Anterior cingulate cortex (tissue), 58 donors: ENCODE measurements at places on chromosomes 11 and 22.

DNA sequence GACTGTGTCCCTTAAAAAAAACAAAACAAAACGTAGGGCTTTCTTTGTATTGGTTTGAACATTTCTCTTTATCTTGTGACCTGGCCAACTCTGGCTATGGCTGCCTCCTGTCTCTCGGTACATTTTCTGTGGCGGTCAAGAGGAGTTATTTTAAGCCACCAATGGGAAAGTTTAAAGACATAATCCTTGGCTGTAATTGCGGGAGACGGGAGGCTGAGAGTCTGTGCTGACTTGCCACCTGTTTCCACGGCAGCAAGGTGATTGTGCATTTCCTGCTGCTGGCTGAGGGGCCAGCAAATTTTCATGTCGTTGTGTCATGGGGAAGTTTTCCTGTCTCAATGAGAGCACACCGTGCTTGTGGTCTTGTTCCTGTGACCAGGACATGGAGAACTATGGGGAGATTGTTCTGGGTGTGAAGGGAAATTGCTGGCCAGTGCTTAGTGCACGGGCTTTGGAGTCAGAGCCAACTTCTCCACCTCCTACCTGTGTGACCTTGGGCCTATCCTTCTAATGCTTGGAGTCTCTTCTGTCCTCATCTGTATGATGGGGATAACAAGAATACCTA is 11.0 kb downstream of the PTPRJ start:
- DNase-seq: no peak

- DNase-seq: no peak
These were observed 2.5 kb upstream of the ST14 start for GRCh38 chr11:130157101-130157500.

DNA sequence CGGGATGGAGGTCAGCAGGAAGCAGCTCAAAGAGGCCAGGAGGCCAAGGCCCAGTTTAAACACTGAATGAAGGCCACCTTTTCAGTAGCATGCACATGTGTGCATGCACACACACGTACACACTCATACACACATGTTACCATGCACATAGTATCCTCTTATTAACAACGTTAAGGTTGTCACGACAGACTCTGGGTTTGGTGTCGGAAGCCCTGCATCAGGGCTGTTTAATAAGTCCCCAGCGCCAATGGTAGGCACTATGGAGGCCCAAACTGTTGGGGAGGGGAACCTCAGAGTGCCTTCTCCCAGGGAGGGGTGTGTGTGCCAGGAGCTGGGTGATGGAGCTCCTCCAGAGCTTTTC is 39.5 kb upstream of the ADA2 start:
- DNase-seq: no peak

DNA sequence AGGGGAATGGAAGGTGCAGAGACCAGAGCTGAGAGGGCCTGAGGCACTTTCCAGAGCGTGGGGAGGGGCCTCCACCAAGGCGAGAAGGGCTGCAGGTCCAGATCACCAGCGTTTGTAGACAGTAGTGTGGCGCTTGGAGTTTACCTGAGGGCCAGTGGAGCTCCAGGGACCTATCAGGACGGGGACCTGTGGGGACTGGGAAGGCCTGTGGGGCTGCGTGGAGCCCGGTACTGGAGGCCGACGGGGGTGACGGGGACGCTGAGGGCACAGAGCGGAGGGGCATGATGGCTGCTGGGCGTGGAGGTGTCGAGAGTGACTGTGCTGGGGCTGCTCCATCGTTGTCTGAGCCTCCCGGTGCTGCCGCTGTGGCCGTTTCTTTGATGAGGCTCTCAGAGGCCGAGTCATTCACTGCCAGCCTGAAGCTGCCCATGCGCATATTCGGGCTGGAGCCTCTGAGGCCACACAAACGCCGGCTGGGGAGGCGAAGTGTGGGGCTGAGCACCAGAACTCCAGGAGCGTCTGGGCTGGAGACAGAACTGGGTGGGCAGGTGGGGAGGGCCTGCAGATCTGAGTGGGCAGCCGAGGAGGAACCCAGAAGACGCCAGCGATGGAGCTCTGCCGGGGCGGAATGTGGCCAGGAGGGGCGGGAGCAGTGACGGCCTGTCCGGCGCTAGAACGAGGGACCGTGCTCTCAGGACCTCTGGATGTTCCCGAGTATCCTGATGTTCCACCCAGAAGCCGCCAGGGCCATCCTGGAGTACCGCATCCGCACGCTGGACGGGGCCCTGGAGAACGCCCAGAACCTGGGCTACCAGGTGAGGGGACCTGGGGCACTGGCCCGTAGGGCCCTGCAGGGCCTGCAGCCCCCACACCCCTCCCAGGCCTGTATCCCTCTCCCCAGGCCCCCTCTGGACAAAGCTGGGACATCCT is 2.6 kb downstream of the PGGHG start:
- DNase-seq: no peak

DNA sequence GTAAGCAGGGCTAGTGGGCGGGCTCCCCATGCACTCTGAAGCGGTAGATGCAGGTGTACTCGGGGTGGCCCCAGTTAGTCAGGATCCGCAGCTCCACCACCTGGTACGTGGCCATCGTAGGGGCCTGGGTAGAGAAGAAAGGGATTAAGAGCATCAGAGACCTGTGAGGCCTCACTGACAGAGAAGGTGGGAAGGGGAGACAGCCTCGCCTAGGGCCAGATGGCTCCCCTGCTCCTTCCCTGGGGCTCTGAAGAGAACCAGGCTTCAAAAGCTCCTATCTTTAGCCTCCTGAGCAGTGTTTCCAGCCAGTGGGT is 19.6 kb downstream of the SUN2 start:
- DNase-seq: no peak

GRCh38 chr22:39746600-39747262 is 146.8 kb downstream of the ENTHD1 start:
- no peak for DNase-seq

- no peak for DNase-seq
These were observed 43.4 kb upstream of the RAB1B start for GRCh38 chr11:66225066-66225465.

- no peak for DNase-seq
These were observed 58.8 kb downstream of the PDGFD start for GRCh38 chr11:104105155-104105554.

DNA sequence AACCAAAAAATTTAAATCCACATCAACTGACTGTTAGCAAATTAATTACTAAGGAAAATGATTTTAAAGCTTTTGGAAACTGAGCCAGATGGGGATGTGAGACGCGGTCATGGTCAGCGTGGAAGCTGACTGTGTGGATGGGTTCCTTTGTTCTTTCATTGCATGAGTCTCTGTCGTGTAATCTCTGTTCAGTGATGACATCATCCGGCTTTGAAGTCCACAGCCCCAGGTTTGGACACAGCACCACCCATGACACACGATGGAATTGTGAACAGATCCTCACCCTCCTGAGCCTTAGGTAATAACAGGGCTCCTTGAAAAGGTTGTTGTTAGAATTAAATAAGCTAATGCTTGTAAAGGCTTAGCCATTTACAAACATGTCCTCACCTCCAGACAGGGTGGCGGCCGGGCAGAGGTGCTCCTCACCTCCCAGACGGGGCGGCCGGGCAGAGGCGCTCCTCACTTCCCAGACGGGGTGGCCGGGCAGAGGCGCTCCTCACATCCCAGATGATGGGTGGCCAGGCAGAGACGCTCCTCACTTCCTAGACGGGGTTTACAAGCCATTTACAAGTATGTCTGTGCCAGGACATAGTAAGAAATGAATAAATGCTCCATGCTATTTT is 677.3 kb downstream of the TBC1D22A start:
- DNase-seq: no peak

GRCh38 chr11:119523539-119524157 is 100.7 kb upstream of the THY1 start:
- DNase-seq: no peak

GRCh38 chr22:40043793-40044101 is 49.0 kb downstream of the FAM83F start:
- no peak for DNase-seq

DNA sequence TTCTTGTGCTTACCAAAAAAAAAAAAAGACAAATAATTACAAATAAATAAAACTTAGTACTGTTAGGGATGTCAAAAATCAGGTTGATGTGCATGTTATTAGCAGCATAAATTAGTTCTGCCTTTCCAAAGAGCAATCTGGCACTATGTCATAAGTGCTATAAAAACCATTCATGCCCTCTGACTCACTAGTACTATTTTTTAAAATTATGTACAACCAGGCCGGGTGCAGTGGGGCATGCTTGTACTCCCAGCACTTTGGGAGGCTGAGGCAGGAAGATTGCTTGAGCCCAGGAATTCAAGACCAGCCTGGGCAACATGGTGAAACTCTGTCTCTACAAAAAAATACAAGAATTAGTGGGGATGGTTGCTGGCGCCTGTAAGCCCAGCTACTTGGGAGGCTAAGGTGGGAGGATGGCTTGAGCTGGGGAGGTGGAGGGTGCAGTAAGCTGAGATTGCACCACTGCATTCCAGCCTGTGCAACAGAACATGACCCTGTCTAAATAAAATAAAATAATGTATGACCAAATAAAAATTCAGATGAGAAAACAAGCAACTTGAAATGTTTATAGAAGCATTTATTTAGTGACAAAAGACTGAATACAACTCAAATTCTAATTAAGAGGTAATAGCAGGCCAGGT is 25.3 kb downstream of the UEVLD start:
- no peak for DNase-seq

DNA sequence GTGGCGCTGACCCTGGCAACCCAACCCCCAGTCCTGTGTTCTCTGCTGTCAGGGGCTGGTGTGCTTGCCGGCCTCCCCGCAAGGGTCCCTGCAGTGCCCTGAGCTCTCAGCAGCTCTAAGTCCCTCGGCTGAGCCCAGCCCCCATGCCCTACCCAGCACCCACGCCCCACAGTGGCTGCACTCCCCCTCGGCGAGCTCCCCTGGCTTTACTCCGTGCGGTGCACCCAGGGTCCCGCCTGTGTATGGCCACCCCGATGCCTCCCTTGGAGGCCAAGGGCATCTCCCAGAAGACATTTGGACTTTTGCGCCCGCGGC is 72.5 kb upstream of the SHISAL1 start:
- DNase-seq: no peak

GRCh38 chr22:49791682-49792081 is 36.0 kb downstream of the BRD1 start:
- DNase-seq: no peak

DNA sequence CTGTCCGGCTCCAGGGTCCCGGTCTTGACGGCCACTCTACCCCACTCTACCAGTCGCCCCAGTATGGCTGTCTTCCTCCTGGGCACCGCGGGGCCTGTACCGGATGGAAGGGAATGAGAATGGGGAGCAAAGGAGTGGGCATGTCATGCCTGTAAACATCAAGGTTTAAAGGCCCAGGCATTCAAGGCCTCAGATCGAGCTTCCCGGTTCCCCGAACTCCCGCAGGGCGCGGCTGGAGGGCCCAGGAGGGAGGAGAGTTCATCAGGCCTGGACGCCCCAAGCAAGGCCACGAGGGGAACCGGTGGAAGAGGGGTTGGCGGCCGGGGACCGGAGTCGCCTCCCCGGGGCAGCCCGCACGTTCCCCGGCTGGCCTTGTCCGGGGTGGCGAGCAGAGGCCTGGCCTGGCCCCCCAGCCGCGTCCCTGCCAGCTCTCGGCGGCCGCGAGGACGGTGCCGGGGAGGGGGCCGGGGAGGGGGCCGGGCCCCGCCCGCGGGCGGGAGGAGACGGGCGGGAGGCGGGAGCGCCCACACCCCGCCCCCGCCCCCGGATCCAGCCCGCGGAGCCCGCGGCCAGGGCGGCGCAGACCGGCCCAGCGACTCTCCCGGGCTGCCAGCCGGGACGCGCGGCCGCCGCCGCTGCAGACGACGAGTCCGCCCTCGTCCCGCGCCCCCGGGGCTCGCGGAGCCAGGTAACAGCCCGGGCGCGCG is at the start of gene CDC42EP1:
Gene CDC42EP1, plus strand, starts transcription at position 580 of the 707 bp plus-strand sequence. CDS start 5,870 bp downstream, outside the sequence.
- no peak for DNase-seq

GRCh38 chr22:20319041-20319744 is 667 bp downstream of the DGCR6L start:
- DNase-seq: no peak
